Renal pelvis (tissue), 12 donors: ENCODE measurements at places on chromosomes 16 and 17. TPM values are rescaled to one million over a fixed set of nuclear protein-coding genes. Genes with fewer than 3 reads are reported as not detected.

- peak; percentile 36 for DNase-seq
Observed at GRCh38 chr16:52092126-52092525, 454.8 kb downstream of the TOX3 start.

DNA sequence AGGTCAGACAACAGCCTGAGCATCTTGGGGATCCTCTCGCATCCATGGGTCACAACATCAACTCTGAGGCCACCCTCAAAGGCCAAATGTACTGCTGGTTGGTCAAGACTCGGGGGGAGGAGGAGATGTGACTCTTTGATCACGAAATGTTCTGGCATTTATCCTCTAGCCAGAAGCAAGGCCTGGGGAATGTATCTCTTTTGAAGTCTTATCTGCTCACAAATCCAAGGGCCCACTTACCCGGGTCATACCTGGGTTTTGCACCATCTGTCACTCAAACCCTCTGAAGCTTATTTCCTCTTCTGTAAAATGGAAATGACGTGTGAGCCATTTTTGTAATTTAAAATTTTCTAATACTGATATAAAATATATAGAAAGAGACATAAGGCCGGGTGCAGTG, 13.2 kb downstream of the CA7 start:
- DNase-seq = no peak

DNA sequence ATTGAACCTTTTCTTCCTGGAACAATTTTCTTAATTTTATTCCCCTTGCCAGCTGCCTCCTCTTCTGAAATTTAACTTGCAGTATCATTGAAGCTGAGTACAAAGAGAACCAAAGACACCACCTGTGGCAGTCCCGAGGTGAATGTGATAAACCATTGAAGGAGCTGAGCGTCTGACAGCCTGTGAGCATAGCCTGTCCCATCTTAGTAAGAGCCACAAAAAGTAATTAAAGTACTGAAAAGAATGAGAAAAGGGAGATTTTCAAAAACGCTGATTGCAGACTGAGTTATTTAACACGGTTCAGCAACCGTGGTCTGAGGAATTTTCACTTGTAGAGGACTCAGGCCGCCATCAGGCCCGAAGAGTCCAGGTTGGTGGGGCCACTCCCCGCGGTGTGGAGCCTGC, 27.2 kb upstream of the ST6GALNAC1 start:
- DNase-seq = no peak

Gene SPATA20
- 46.1 TPM for polyA plus RNA-seq

DNA sequence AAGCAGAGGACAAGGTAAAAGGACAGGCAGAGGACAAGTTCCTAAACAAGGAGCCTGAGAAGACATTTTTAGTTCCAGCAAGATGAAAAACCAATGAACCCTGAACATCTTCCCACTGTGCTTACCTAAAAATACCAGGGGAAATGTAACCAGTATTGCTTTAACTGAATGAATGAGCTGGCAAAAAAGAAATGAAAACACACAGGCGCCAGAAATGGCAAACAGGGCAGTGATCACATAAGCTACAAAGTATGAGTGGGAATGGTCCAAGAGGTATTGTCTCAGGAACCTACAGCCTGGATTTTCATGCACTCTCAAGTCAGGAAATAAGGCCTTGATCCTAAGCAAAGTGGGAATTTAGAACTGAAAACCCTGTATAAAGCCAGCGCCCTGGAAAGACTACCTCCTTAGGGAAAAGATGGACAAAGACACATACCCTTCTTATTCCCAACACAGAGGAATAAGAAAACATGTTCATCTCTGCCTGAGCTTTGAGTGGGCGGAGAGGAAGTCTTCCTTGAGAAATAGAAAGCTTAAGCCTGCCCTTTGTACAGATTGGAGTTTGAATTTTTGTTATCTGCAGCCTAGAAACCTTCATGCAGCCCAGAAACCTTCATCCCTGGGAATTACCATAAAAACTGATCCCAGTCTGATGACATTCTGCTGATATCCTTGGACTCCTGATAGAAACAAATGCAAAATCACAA, 2.1 kb downstream of the CMTM2 start:
- no peak for DNase-seq

Gene ABCC6
- polyA plus RNA-seq = 36.2 TPM

Gene KSR1
- polyA plus RNA-seq = 77.5 TPM

DNA sequence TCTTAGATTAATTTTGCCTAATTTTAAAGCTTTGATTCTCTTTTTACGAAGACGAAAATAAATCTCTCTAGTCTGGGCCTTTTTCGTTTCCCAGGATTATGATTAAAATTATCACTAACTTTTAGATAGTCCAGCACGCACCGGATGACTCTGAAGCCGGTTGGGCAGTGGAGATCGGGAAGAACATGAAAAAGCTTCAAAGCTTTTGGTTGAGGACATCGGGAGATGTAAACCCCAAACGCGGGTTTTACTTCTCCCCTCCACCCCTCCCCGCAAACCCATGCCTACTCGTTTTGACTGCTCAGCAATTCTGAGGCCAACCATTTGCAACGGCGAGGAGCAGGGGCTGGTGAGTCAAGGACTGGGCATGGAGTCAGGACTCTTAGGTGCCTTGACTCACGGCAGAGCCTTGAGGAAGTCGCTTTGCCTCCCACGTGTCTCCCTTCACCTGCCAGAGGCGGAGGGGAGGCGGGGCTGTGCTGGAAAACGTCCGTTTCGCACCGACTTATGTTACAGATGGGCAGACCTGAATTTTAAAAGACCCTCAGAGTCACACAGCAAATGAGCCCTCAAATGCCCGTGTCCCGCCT, 989 bp upstream of the DUSP14 start:
- DNase-seq = no peak

GRCh38 chr17:73071066-73071999, 21.2 kb downstream of the SLC39A11 start:
- DNase-seq = no peak

Gene CD300LB
- polyA plus RNA-seq = 0.24 TPM

DNA sequence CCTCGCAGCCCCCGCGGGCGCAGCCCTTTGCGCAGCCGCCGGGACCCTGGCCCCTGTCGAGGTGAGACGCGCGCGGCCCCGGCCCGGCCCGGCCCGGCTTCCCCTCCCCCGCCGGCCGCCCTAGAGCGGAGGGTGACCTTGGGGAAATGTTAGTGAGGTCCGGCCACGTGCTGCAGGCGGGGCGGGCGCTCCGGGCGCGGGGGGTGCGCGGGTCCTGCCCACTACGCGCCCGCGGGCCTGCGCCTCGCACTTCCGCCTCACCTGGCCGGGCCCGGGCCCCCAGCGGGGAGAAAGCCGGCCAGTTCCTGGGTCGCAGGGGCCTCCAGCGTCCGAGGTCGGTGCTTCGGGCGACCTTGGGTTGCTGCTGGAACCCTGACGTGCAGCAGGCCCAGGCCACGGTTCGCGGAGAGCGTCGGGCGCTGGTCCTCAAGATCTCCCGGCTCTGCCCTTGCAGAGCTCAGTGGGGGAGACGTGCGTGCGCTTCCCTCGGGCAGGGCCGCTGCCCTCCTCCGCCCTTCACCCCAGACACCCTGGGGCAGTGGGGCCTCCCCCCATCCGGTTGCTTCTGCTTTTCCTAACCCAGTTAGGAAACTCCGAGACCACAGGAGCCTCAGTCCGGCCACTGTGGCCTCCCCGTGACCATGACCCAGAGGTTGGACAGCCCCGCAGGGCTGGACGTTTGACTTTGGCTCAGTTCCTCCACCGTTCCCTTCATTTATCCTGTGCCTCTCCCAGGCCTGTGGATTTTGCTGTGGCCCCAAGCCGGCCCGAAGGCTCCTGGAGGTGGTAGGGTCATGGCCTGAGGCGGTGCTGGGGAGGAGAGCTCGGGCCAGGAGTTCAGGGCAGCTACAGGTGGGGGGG, 791 bp downstream of the MCRIP2 start:
- no peak for DNase-seq

- no peak for DNase-seq
Observed at GRCh38 chr17:10798332-10798749, 5.6 kb downstream of the TMEM238L start.

- DNase-seq = no peak
Observed at GRCh38 chr17:64329588-64329987, 61.1 kb downstream of the PECAM1 start.

Gene IRX5
- polyA plus RNA-seq = 9.3 TPM

DNA sequence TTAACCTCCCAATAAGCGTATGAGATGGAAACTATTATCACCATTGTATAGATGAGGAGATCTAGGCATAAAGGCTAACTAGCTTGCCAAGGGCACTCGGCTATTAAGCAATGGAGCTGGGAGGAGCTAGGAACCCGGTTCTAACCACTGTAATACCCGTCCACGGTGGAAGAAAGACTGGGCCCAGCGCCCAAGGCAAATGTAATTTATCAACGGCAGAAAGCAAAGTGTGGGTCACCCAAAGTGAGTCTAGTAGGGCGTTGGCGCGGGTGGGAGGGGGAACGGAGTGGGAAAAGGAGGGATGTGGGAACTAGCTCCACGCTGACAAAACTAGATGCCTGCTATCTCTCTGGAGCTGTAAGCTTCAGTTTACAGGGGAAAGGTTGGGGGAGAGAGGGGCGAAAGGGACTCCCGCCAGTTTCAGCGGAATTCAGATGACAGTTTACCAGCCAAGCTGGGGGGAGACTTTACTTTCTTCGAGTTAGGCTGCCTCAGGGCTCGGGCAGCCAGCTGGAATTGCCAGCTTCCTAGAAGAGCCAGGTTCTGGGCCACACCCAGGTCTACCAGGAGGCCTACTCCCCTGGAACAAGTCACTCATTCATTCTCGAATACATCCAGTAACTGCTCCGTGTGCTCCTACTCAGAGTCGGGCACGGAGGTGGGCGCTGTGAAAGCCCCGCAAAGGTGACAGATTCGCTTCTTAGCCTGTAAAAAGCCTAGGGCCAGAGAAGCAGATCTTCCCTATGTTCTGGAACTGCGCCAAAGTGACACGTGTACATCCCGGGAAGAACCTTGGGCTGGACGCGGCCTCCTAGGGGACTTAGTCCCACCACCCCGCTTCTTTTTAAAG, 837 bp downstream of the LRRC59 start:
- peak; percentile 21 for DNase-seq

Gene KCNJ12
- polyA plus RNA-seq = 7.0 TPM

Gene SYT17
- polyA plus RNA-seq = 11.2 TPM

DNA sequence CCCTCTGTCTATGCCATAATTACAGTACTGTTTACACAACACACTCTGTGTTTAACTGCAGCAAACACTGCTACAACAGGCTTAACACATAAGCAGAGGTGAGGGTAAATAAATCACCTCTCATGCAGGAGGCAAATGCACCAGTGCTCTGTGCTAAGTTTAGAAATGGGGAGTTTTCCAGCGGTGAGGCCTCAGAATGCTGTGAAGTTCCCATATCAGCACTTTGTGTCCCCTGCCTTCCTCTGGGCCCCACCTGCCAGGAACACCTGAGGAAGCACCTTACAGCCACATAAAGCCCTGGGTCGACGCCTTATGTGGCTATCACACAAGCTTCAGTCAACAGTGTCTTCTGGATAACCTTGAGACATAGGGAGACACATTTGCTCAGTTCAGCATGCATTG, 304.5 kb downstream of the HAPSTR1 start:
- no peak for DNase-seq

GRCh38 chr17:27352448-27353032, 58.6 kb downstream of the WSB1 start:
- DNase-seq = no peak

DNA sequence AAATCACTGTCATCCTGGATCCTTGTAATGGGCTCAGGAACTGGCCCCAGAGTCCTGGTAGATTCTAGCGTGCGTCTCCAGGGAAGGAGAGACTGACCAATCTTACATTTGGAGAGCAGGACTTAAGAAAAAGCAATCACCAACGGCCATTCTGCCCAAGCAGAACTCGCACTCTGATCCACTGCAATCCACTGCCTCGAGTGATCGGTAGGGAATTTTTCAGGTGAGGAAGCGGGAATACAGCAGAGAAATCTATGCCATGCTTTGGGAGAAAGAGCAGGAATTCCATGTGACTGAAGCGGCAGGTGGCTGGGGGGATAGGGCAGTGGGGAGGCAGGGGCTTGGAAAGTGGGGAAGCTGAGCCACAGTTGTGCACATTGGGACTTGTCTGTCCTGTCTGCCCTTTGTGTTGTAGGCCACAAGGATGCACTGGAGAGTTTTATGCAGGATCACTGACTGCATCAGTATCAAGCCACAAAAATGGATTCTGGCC, 143.9 kb upstream of the HS3ST2 start:
- DNase-seq = no peak

GRCh38 chr16:50467943-50468748, 80.0 kb upstream of the NKD1 start:
- DNase-seq = peak; percentile 45

Gene NUBP1
- polyA plus RNA-seq = 30.1 TPM

GRCh38 chr16:21214086-21214485, 2.7 kb upstream of the ZP2 start:
- no peak for DNase-seq

Gene CCDC200
- polyA plus RNA-seq = 7.4 TPM

GRCh38 chr16:57538235-57538721, 1.9 kb upstream of the CCDC102A start:
- DNase-seq = no peak

GRCh38 chr16:56635441-56635967, 3.0 kb upstream of the MT1A start:
- DNase-seq = no peak

DNA sequence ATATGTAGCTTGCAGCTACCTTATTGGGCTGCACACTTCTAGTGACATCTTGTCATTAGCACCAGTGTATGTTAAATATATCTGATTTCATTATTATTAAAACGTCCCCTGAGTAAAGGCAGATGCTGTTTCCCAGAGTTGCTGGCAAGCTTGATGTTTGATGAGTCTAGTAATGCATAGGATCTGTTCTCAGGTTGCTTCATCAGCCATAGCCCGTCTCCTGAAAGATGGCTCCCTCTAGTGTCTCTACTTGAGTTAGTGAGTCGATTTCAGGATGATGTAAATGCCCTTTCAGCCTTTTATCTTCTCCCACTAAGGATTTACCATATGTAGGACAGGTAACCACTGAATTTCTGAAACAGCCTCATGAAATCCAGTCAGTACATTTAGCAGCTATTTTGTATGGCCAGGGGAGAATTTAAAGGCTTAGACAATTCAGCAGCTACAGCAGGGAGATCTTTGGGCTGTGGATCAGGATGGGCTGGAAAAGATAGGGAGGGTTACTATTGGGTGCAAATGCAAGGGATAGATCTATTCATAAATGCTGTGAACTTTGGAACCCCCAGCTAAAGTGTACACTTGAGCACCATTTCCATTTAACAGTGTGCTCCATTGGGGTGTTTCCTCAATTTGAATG, 376.3 kb downstream of the CNTNAP4 start:
- DNase-seq = peak; percentile 54

Gene CCL7
- polyA plus RNA-seq = not detected

- DNase-seq = no peak
Observed at GRCh38 chr17:83093506-83093905, 14.1 kb downstream of the METRNL start.

DNA sequence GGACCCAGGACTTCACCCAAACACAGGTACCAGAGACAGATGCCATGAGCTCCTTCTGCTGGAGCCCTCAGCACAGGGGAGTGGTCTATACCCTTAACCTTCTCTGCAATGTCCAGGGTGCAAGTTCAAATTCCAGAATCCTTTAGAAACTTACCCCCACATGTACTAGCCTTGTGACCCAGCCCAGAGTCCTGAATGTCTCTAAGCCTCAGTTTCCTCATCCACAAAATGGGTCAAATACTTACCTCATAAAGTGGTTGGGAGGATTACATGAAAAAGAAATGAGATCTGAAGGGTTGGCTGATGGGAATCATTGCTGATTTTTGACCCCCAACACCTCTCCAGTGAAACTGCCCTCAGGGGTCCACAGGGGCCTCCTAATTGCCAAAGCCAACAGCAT, 21.7 kb downstream of the COTL1 start:
- DNase-seq = no peak
